ENCODE measurements at places on chromosomes 7 and 10. TPM values are rescaled to one million over a fixed set of nuclear protein-coding genes. Genes with fewer than 3 reads are reported as not detected.

GRCh38 chr7:26167303-26167934 is 15.4 kb downstream of the NFE2L3 start:
- DNase-seq: no peak

- DNase-seq: no peak
Observed at GRCh38 chr7:134696261-134696660, 49.6 kb downstream of the BPGM start.

The FAM20C gene
- polyA plus RNA-seq: 30.6 TPM

The GRID2IP gene
- polyA plus RNA-seq: 0.01 TPM

GRCh38 chr7:53383131-53383530 is 347.7 kb downstream of the POM121L12 start:
- DNase-seq: peak; percentile 1

DNA sequence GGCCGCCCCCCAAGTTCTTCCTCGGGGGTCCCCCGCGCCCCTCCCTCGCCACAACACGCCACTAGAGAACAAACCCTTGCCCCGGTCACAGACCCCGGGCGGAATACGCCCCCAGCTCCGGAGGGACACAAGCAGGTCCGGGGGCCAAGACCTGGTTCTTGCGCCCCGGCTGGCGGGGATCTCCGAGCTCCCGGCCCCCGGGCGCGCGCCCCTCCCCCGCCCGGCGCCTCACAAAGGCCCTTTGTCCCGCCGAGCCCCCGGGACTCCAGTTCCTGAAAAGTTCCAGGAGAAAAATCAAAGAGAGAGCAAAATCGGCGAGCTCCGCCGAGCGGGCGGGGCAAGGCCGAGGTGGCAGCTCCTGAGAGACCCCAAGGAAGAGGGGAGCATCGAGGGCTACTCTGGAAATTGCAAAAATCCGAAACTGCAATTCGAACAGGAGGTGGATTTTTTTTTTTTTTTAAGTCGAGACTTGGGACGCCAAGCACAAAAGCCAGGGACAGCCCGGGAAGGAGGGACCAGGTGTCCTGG is 4.0 kb downstream of the TNRC18 start:
- DNase-seq: peak; percentile 37

The SFTPA1 gene
- not detected for polyA plus RNA-seq

GRCh38 chr10:63260860-63261251 is 127.7 kb downstream of the NRBF2 start:
- no peak for DNase-seq

The SAP25 gene
- 0.18 TPM for polyA plus RNA-seq

The TACC2 gene
- 17.6 TPM for polyA plus RNA-seq

GRCh38 chr7:515628-516027 is 4.0 kb downstream of the PDGFA start:
- no peak for DNase-seq

GRCh38 chr10:23190872-23191763 is 994 bp upstream of the PTF1A start:
- DNase-seq: no peak

DNA sequence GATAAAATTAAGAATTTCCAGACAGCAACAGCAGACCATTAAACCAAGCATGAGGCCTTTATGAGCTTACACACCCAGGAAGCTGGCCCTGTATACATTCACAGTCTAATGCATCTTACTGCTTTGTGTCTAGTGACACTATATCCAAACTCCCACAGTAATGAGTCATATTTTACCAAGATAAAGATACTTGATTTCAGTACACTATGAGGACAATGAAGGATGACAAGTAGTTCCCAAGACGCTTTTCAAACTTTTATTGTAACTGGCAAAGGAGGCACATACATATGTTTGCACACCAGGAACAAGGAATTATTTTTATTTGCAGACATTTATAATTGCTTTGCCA is 148.0 kb downstream of the TSPAN12 start:
- DNase-seq: no peak

- no peak for DNase-seq
Observed at GRCh38 chr10:36703179-36703578, 422.2 kb upstream of the ANKRD30A start.

The LDB3 gene
- not detected for polyA plus RNA-seq

DNA sequence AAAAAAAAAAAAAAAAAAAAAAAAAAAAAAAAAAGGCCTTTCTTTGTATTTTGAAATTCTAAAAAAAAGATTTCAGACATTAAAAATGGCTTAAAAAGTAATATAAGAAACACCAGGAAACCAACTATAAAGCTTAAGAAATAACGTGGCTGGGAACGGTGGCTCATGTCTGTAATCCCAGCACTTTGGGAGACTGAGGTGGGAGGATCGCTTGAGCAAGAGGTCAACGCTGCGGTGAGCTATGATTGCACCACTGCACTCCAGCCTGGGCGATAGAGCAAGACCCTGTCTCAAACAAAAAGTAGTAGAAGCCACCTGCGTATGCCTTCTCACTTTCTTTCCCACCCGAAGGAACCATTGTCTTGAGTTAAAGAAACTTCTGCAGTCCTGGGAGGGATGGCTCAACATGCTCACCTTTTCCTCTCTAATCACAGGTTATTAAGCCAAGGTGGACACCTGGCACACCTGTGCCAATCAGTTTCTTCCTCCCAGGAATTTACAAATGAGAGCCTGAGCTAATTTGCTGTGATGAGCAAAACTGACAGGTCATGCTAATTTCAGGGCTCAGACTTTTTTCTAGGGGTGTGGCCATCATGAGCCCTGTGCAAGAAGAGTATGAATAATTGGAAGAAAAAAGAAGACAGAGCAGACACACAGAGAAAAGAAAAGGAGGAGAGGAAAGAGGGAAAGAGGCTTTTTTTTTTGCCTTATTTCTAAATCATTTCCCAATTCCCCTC is 72.0 kb upstream of the PARD3 start:
- DNase-seq: no peak

The C10orf62 gene
- polyA plus RNA-seq: 0.05 TPM

- no peak for DNase-seq
Observed at GRCh38 chr7:30702200-30702599, 19.9 kb upstream of the CRHR2 start.

DNA sequence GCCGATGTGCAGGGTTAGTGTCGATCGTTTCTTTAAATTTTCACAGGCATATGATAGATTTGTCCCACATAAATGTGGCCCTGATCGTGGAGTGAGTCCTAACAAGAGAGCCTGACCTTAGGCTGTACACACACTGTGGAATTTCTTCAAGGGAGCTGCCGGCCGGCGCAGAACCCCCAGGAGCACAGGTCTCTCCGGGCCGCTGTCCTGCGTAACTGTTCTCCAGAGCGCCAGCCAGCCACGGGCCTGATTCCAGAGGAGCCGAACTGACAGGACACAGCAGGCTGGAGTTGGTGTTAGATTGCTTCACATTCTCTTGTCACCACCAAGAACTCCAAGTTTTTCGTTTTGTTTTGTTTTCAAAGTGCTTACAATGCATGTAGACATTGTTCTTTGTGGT is 37.3 kb downstream of the SHH start:
- no peak for DNase-seq

The TAS2R5 gene
- polyA plus RNA-seq: 0.37 TPM

- no peak for DNase-seq
Observed at GRCh38 chr10:5531558-5532306, 7.0 kb downstream of the CALML3 start.

GRCh38 chr7:114791771-114792170 is 130.1 kb upstream of the MDFIC start:
- no peak for DNase-seq

- DNase-seq: no peak
Observed at GRCh38 chr7:145263886-145264285, 428.0 kb upstream of the TPK1 start.

The HERC4 gene
- 18.6 TPM for polyA plus RNA-seq

DNA sequence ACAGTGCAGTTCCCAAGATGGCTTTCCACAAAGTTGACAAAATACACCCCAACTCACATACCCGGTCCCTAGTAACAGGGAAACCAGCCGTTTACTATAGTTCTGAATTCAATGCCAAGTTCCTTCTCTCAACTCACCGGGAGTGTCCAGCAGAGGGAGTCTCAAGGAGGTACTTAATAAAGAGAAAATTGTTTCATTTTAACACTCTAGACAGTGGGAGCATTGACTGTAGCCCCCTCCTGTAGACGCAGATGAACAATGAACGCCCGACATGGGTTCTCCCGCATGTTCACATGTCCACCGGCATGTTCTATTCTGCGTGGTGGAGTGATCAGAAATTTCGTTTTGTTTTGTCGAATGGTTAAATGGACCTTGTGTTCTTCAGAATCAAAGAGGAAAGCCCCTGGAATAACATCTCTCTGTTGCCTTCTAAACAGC is 1.9 kb downstream of the HIPK2 start:
- DNase-seq: peak; percentile 68

DNA sequence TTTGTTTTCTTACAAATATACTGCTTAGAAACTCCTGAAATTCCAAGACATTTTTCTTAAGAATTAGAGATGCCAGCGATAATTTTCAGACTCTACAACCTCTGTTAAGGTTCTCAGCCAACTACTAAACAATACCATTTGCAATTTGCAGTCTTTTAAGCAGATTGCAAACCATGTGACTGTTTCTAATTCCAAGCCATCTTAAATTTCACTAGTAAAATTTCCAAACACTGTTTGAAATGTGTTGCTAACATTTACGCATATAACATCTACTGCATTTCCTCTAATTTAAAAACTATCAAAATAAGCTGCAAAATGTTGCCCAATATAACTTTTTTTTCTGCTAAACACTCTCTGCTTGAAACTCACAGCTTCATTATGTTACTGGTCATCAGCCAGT is 56.0 kb upstream of the MACROH2A2 start:
- DNase-seq: no peak

DNA sequence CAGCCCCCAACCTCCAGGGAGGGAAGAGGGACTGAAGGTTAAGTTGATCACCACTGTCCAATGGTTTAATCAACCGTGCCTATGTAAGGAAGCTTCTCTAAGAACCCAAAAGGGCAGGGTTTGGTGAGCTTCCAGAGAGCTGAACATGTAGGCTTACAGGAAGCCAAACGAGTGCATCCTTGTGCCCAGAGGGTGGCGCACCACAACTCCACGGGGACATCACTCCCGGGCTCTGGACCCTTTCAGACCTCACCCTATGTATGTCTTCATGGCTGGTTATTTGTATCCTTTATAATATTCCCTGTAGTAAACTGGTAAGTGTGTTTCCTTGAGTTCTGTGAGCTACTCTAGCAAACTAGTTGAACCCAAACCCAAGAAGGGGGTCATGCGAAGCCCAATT is 11.5 kb upstream of the NFKB2 start:
- DNase-seq: no peak

- no peak for DNase-seq
Observed at GRCh38 chr10:121974019-121974534, 940 bp downstream of the NSMCE4A start.

DNA sequence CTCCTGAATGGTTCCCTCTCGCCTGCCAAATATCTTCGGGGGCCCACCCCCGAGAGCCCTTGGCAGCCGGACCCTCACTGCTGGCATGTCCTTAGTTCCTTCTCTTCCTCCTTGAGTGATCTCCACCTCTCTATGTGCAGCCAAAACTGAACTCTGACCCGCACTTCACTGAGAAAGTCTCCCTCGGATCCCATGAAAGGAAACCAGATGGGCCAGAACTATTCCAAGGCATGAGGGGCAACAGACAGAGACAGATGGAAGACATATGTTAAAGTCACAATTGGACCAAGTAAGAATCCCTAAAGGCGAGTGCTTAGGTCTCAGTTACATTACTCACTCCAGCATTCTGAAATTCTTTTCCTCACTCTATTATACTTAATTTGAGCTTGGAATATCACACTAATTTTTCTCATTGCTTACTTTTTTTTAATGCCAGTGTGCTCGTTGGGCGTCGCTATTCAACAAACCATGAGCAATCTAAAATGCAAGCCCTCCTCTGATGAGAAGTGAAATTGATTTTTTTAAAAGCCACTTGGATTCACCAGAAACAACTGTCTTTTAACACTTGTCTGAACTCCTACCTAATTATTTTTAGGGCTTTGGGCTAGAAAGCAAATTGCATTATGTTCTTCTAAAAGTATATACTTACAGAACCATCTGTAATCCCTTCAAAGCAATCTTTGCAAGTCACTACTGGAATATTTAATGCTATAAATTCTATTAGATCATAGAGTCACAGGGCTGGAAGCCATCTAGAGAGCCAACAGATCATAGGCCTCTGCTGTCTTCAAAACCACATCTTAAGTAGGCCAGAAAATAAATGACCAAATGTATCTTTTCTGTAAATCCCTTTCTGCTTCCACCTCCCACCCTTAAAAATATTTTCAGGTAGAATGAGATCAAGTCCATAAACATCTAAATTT is 43.3 kb upstream of the EZH2 start:
- DNase-seq: no peak

The C10orf95 gene
- 1.2 TPM for polyA plus RNA-seq

The ACTA2 gene
- 24.0 TPM for polyA plus RNA-seq

DNA sequence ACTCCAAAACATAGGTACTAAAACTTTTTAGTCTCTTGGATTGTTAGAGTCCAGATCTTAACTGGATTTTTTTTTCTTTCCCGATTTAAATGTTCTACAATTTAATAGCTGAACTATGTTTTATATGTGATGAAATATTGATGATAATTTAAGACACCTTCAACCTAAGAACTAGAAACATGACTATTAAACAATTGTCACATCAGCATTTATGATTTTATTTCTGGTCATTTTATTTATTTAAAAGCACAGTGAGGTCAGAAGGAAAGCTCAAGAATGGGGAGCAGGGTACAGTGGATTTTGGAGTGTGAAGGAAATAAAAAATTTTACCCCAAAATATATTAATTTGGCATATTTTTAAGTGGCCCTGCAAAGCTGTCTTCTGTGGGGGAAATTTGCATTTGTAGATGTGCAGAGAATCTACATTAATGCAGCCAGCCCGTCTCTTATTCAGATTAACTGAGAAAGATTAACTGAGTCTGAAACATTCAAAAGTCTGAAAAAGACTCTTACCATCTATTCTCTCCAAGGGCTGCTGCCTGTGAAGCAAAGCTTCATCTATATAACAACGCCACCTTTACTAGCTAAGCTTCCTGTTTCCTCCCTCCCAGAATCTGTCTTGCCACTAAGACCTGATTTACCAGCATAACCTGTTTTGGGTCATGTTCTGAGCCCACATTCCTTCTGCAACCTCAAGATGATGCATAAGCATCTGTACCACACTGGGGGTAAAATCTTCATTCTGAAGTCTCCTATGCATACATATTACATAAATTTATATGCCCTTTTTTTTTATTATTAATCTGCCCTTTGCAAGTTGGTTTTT is 86.4 kb downstream of the TMEM106B start:
- DNase-seq: peak; percentile 76

The PITX3 gene
- polyA plus RNA-seq: not detected

The CAMK2B gene
- 4.9 TPM for polyA plus RNA-seq

The WNT16 gene
- not detected for polyA plus RNA-seq

The DGKB gene
- polyA plus RNA-seq: not detected

DNA sequence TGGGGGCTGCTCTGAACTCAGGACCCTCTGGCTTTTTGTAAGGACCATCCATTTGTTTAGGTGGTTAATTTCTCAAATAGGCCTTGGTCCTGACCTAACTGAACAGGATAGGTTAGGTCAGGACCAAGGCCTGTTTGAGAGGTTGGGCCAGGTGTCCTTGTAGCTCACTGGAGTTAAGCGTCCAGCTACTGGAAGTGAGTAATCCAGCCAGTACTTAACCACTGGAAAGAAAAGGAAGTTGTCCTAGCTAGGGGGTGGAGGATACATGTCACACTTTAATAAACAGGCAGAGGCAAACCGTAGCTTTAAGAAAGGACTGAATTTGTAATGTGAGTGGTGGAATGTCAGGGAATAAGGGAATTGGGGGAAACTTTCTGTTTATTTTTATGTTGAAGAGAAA is 96.0 kb downstream of the GPR85 start:
- DNase-seq: peak; percentile 46
